ENCODE measurements at places on chromosomes 1 and 21.

GRCh38 chr1:34770891-34771504, 10.0 kb upstream of the GJB3 start:
- no peaks in the 10 kb centered on the region for H3K27me3 ChIP-seq
- no peak overlapping the region for H3K4me3 ChIP-seq
- H3K27ac ChIP-seq, result no peak overlapping the region

DNA sequence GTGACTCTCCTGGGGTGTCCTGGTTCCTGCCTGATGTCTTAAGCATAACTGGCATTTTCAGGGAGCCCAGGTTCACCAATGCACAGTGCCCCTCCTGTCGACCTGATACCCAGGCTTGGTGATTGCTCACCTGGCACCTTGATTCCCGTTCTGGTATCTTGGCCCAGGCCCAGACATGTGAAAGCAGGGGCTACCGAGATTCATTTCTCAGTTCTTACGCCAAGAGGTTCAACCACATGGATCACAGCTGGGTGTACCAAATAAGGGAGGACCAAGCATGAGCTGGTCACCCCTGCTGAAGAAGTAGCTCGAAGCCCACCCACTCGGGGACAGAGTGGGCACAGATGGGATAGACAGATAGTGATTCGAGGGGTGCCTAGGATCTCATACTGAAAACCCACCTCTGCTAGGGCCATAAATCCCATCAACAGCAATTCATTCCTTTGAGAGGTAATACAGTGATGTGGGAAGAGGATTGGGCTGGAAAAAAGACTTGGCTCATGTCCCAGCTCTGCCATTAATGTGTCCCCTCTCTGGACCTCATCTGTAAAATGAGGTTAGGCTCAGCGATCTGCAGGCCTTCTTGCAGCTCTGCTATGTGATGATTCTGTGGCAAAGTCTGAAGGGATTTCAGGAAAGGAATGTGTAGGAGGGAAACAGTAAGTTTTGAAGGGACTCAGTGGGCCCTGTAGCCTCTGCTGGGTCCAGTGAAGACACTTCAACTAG, 2.7 kb downstream of the EPHX1 start:
- DNase-seq, result no peak
- no peaks in the 10 kb centered on the region for H3K36me3 ChIP-seq
- H3K4me1 ChIP-seq, result peaks cover 9% of the 10 kb centered on the region
- no peak overlapping the region for H3K4me3 ChIP-seq

GRCh38 chr21:42016364-42016985, 6.3 kb upstream of the ZBTB21 start:
- no peaks in the 10 kb centered on the region for H3K36me3 ChIP-seq
- DNase-seq, result no peak
- H3K4me3 ChIP-seq, result no peak overlapping the region
- no peaks in the 10 kb centered on the region for H3K4me1 ChIP-seq
- peaks cover 22% of the 10 kb centered on the region for H3K27me3 ChIP-seq
- no peak overlapping the region for H3K27ac ChIP-seq

- H3K36me3 ChIP-seq, result no peaks in the 10 kb centered on the region
- no peak for DNase-seq
Observed at GRCh38 chr1:187264995-187265602, 436.4 kb downstream of the PLA2G4A start.

GRCh38 chr1:68301471-68302001, 69.2 kb upstream of the WLS start:
- H3K4me3 ChIP-seq, result no peak overlapping the region
- DNase-seq, result no peak
- no peaks in the 10 kb centered on the region for H3K27me3 ChIP-seq
- no peak overlapping the region for H3K27ac ChIP-seq
- H3K4me1 ChIP-seq, result no peaks in the 10 kb centered on the region
- H3K36me3 ChIP-seq, result no peaks in the 10 kb centered on the region

DNA sequence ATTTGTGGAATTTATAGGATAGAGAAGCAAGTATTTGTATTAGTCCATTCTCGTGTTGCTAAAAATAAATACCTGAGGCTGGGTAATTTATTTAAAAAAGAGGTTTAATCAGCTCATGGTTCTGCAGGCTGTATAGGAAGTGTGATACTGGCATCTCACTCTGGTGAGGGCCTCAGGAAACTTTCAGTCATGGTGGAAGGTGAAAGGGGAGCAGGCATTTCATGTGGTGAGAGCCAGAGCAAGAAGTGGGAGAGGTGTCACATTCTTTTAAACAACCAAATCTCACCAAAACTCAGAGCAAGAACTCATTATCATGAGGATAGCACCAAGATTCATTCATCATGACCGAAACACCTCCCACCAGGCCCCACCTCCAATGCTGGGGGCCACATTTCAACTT, 18.1 kb downstream of the SDCCAG8 start:
- no peak overlapping the region for H3K4me3 ChIP-seq
- DNase-seq, result no peak
- peaks cover 1% of the 10 kb centered on the region for H3K4me1 ChIP-seq
- H3K36me3 ChIP-seq, result peaks cover 40% of the 10 kb centered on the region
- H3K27me3 ChIP-seq, result no peaks in the 10 kb centered on the region

- H3K4me1 ChIP-seq, result no peaks in the 10 kb centered on the region
- no peaks in the 10 kb centered on the region for H3K27me3 ChIP-seq
- H3K36me3 ChIP-seq, result no peaks in the 10 kb centered on the region
- no peak overlapping the region for H3K27ac ChIP-seq
- no peak for DNase-seq
Observed at GRCh38 chr21:27112186-27112585, 145.3 kb upstream of the ADAMTS5 start.

DNA sequence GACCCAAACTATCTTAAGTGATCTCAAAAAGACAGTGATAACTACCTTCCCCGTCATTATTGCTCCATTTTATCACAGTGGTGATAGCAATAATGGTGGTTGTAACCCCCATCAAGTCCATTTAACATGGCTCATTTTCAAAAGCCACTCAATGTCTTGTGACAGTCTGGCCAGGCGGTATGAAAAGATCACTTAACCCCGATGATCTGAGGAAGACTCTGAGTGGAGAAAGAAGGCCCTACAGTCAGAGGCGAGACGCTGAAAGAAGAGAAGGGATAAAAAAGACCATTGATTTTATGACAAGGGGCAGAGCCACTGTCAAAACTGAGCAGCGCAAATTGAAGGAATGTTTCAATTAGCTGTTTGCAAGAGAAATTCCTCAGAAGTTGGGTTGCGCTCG, 417.2 kb upstream of the PBX1 start:
- no peak for DNase-seq
- H3K4me3 ChIP-seq, result no peak overlapping the region
- no peaks in the 10 kb centered on the region for H3K27me3 ChIP-seq
- H3K4me1 ChIP-seq, result no peaks in the 10 kb centered on the region
- H3K36me3 ChIP-seq, result no peaks in the 10 kb centered on the region
- H3K27ac ChIP-seq, result no peak overlapping the region

DNA sequence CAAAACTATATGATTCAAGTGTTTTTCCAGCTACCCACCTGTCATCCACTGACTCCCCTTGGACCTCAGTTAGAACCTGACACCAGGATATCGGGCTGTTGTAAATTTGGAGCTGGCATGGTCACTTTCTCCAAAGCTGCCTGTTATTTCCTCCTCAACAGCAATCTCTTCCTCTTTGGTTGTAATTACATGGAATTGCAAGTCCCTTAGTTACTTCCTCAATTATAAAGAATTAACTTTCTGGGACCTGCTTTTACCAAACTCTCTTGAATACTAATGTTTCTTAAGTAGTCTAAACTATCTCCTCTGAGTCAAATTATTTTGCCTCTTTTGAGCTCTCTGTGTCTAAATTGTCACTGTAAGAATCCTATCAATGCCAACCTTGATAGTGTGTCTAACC, 150.3 kb upstream of the SGIP1 start:
- no peak for DNase-seq
- no peak overlapping the region for H3K4me3 ChIP-seq
- H3K4me1 ChIP-seq, result peaks cover 9% of the 10 kb centered on the region
- H3K27me3 ChIP-seq, result no peaks in the 10 kb centered on the region
- no peak overlapping the region for H3K27ac ChIP-seq

- peaks cover 2% of the 10 kb centered on the region for H3K36me3 ChIP-seq
- peak overlapping the region; percentile 37 for H3K4me3 ChIP-seq
- H3K4me1 ChIP-seq, result peaks cover 2% of the 10 kb centered on the region
- no peak overlapping the region for H3K27ac ChIP-seq
- peaks cover 70% of the 10 kb centered on the region for H3K27me3 ChIP-seq
- DNase-seq, result no peak
Observed at GRCh38 chr1:47417170-47418044, 1.3 kb downstream of the FOXE3 start.

GRCh38 chr1:223135176-223135942, 7.7 kb downstream of the TLR5 start:
- H3K4me3 ChIP-seq, result no peak overlapping the region
- DNase-seq, result no peak

GRCh38 chr1:43135857-43136781, 36.0 kb downstream of the EBNA1BP2 start:
- no peak for DNase-seq
- no peak overlapping the region for H3K4me3 ChIP-seq
- H3K4me1 ChIP-seq, result no peaks in the 10 kb centered on the region
- H3K36me3 ChIP-seq, result no peaks in the 10 kb centered on the region
- H3K27me3 ChIP-seq, result peaks cover 16% of the 10 kb centered on the region

- no peak for DNase-seq
- peaks cover 6% of the 10 kb centered on the region for H3K4me1 ChIP-seq
- no peaks in the 10 kb centered on the region for H3K36me3 ChIP-seq
- no peak overlapping the region for H3K27ac ChIP-seq
Observed at GRCh38 chr21:45916011-45916840, 65.3 kb upstream of the COL6A1 start.

DNA sequence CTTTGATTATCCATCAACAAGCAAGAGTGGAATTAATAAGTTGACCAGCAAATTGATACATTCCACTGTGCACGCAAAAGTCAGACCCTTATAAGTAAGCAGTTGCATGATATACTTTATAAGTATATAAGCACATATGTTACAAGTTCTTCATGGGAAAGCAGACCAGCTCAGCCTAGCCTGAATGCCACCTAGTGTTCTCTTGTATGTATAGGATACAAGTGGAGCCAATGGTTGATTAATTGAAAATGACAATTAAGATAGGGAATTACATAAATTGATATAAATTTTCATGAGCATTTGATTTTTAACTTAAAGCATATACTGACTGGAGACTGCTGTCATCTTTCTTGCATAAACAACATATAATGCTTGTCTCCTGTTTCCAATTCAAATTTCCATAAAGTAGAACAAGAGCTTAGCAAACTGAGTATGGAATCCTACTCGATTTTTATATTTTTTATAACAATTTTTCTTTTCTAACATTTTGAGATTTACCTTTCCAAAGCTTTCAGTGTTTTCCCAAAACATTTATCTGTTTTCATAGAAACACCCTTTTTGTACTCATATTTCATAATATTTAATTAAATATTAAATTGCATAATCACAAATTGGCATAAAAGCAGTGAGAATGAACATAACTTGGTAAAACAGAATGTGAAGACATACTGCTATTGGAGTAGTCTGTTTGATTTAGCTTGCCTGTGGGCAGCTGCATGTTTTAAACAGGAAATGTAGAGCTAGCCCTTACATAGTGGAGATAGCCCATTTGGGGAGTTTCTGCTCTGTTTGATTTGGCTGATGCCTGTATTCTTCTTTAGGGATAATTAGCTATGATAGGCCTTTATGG, 62.8 kb downstream of the MAGI3 start:
- no peak overlapping the region for H3K4me3 ChIP-seq
- DNase-seq, result no peak
- no peaks in the 10 kb centered on the region for H3K36me3 ChIP-seq
- H3K27me3 ChIP-seq, result peaks cover 2% of the 10 kb centered on the region

DNA sequence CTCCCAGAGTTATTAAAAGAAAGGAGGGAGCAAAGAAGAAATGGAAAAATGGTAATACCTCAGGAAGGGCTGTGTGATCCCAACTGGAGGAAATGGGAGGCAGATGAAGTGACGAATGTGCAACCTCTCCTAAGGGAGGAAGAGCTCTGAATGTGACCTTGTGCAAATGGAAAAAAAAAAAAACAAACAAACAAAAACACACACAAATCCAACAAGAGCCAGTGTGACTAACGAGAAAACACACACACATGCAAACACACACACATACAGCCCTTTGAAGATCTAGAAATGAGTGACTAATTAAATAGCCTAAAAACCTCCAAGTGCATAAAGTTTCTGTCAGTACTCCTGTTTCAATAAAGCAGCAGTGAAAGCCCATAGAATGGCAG, 49.0 kb downstream of the CCN1 start:
- no peaks in the 10 kb centered on the region for H3K27me3 ChIP-seq
- no peak overlapping the region for H3K27ac ChIP-seq
- H3K4me1 ChIP-seq, result no peaks in the 10 kb centered on the region

DNA sequence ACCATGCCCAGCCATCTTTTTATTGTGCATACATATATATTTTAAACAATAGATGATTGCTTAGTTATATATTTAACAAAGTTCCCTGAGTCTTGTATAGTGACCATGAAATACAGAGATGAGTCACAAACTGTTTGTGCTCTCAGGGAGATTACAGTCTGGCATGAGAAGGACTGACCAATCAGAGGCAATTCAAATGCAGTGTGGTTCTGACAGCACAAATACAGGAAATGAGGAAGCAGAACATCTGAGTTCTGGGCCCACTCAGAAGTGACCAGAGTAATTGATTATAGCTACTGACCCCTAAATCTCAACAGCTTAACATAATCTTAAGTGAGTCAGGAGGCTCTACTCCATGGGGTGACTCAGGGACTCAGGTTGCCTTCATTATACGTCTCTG, 534.5 kb downstream of the OMA1 start:
- no peaks in the 10 kb centered on the region for H3K36me3 ChIP-seq
- DNase-seq, result no peak
- H3K27me3 ChIP-seq, result peaks cover 2% of the 10 kb centered on the region
- no peaks in the 10 kb centered on the region for H3K4me1 ChIP-seq
- no peak overlapping the region for H3K4me3 ChIP-seq

GRCh38 chr1:14511166-14511680, 87.3 kb upstream of the KAZN start:
- no peak overlapping the region for H3K4me3 ChIP-seq
- no peak overlapping the region for H3K27ac ChIP-seq
- H3K27me3 ChIP-seq, result no peaks in the 10 kb centered on the region
- no peak for DNase-seq
- no peaks in the 10 kb centered on the region for H3K36me3 ChIP-seq
- H3K4me1 ChIP-seq, result no peaks in the 10 kb centered on the region

GRCh38 chr1:183879494-183879893, 74.6 kb downstream of the RGL1 start:
- H3K4me3 ChIP-seq, result no peak overlapping the region
- peaks cover 2% of the 10 kb centered on the region for H3K4me1 ChIP-seq
- H3K27me3 ChIP-seq, result no peaks in the 10 kb centered on the region
- H3K27ac ChIP-seq, result no peak overlapping the region
- H3K36me3 ChIP-seq, result peaks cover 3% of the 10 kb centered on the region
- no peak for DNase-seq

GRCh38 chr1:114455102-114455785, 55.8 kb downstream of the TRIM33 start:
- no peak overlapping the region for H3K27ac ChIP-seq
- peaks cover 74% of the 10 kb centered on the region for H3K36me3 ChIP-seq
- H3K4me1 ChIP-seq, result peaks cover 16% of the 10 kb centered on the region
- H3K27me3 ChIP-seq, result no peaks in the 10 kb centered on the region

Measured in T-helper 2 cell treated with Interferon-gamma antibody and Interleukin-4, amounts not matched to agents 5 μg/mL and 100 μg/mL, for 36 hours (primary cell).